Immature natural killer cell (primary cell): ENCODE measurements at places on chromosomes 6 and 20.
A peak's percentile ranks its signal among the peaks of the same experiment; 100 is the strongest.

GRCh38 chr6:159499034-159499433 lies 194.0 kb downstream of the SOD2 start:
- DNase-seq: no peak

GRCh38 chr6:44967481-44967880 lies 360.6 kb upstream of the RUNX2 start:
- no peak for DNase-seq

DNA sequence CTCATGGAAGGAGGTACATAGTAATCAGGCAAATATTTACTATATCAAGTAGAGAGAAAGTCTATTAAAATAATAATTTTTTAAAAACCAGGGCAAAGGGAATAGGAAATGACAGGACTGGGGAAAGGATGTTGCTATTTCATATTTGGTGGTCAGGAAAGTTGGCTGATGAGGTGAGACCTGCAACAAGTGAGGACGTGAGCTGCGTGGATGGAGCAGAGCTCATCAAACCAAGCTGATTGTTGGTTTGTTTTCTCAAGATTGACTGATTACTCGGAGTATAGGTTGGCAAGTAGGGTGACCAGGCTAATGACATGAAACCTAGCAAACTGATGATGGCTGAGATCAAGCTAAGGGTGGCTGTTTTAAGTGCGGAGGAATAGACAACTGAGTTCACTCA lies 6.0 kb downstream of the GJA1 start:
- no peak for DNase-seq

DNA sequence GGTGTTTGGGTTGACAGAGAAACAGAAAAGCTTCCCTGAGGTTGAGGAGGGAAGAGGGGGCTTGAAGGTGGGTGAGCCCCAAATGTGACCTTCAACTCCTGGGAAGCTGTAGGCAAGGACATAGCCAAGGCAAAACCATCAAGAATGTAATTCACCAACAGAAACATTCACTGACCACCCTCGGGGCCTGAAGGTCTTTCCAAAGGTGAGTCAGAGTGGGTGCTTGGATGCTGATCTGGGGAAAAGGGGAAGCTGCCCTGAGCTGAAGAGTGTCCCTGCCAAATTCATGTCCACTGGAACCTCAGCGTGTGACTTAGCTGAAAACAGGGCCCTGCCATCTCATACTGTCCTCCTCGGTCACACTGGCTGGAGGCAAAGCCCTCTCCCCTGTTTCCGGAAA lies 234.2 kb upstream of the SULF2 start:
- no peak for DNase-seq

DNA sequence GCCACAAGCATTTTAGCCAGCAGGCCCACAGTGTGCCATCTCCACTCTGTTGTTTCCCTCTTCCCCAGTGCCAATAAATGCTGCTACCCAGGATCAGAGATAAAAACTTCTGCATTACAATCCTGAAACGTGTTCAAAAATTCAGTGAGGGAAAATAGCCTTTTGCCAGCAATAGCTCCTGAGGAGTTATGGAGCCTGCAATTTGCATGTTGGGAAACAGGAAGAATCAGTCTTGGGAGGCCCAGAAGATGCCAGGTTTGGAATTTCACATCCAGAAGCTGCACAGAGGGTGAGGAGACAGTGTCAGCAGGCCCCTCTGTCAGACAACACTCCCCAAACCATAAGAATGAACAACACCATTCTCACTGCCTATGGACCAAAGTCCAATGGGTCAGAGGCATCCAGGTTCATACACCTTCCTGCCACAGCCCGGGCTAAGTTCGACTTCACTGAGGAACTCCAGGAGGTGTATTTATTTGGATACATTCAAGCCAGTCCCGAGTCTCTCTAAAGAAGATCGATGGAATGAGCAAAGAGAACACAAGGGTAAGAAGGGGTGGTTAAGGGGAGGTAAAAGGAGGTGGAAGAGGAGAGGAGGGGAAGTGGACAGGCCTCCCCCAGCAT lies 20.8 kb downstream of the RRBP1 start:
- no peak for DNase-seq

DNA sequence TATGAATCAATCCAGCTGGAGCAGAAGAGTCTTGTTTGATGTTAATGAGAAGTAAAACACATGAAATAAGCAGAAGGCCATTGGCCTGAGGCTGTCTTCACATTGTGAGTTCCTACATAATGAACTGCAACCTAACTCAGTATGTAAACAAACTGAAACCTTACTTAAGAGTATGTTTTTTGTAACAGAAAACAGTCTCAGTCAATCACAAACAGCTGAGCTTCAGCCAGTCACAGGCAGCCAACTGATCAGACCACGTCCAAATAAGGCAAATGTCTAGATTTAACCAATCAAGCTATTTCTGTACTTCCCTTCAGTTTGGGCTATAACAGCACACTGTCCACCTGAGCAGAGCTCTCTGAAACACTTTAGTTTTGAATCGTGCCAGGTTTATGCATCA lies 234.7 kb downstream of the TRDN start:
- no peak for DNase-seq

GRCh38 chr6:16488813-16489212 lies 250.4 kb downstream of the GMPR start:
- DNase-seq: no peak

DNA sequence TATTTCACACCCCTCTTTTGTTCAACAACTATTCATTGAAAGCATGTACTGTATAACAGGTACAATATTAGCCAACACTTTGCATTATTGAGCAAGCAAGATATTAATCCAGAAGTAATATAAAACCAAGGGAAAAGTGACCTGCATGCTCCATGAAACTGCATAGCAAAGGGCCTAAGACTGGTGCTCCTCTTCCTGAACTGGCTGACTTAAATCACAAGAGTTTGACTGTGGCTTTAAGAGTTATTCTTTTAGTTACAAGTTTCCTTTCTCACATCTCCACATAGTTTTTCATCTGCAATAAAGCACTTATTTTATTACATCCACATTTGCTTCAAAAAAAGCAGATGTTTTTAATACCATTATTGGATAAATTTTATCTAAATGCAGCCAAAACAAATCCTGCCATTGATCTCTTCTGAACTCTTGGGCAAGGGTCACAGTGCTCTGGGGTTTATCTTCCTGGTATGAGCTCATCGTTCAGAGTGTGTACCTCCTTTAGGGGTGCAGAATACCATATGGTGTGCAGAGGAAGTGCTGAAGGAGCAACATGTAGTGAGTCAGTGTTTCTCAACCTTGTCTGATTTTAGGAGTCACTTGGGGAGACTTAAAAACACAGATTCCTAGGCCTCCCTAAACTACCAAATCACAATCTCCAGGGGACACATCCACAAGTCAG lies 1225.9 kb upstream of the MAP3K7 start:
- DNase-seq: no peak

DNA sequence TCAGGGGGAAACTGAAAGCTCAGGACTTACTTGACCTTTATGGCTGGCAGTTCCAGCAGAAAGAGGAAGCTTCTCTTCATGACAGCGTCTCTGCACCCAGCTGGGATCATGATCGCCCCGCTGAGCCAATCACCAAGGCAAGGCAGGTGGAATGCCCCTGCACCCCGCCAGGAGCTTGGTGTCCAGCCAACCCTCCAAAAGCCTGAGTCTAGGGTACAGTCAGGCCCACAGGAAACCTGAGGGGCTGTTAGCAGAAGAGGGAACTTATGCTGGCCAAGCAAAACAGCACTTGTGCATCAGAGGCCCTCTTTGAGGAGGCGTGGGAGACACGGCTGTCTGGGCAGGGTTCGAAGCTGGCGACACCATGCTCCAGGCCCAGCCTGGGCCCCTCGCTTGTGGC lies 188.3 kb upstream of the GMDS start:
- no peak for DNase-seq

- DNase-seq: no peak
These were observed 21.0 kb downstream of the PMEPA1 start for GRCh38 chr20:57688864-57689263.

DNA sequence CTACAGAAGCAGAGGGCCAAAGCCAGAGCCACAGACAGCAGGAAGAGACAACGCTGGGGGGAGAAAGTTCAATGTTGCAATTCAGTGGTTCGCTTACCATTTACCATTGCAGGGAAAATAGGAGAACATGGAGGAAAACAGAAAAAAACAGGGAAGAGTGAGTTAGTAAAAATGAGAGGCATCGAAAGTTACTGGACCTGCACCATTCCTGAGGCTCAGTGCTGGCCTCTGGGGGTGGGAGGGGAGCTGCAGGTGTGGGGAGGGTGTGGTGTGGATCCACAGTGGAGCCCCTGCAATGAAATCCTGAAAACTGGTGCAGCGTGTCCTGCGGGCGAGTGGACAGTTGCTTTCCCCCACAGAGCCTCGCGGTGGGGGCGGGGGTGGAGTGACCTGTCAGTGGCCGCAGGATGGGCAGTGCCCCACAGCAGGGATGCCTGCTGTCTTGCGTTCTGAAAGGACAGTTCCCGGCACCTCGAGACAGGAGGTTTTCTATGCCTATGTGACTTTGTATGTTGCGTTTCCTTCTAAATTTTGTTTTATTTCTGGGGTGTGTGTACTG lies 5.7 kb downstream of the TMEM181 start:
- no peak for DNase-seq

GRCh38 chr20:62238569-62239277 lies 402 bp downstream of the OSBPL2 start:
- DNase-seq: no peak

DNA sequence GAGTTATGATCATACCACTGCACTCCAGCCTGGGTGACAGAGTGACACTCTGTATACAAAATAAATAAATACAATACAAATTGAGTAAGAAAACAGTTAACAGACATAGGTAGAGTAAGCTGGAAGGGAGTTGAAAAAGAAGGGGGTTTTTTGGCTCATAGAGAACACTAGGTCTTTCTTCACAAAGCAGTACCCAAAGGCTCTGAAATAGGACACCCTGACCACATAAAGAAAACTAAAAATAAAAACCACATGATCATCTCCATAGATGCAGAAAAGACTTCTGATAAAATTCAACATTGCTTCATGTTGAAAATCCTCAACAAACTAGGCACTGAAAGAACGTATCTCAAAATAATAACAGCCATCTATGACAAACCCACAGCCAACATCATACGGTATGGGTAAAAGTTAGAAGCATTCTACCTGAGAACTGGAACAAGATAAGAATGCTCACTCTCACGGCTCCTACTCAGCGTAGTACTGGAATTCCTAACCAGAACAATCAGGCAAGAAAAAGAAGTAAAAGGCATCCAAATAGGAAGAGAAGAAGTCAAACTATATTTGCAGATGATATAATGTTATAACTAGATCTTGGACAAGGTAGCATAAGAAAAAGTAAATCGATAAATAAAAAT lies 48.6 kb downstream of the TOMM6 start:
- peak; percentile 1 for DNase-seq

GRCh38 chr6:109453594-109454495 lies 1.7 kb downstream of the MICAL1 start:
- DNase-seq: no peak

DNA sequence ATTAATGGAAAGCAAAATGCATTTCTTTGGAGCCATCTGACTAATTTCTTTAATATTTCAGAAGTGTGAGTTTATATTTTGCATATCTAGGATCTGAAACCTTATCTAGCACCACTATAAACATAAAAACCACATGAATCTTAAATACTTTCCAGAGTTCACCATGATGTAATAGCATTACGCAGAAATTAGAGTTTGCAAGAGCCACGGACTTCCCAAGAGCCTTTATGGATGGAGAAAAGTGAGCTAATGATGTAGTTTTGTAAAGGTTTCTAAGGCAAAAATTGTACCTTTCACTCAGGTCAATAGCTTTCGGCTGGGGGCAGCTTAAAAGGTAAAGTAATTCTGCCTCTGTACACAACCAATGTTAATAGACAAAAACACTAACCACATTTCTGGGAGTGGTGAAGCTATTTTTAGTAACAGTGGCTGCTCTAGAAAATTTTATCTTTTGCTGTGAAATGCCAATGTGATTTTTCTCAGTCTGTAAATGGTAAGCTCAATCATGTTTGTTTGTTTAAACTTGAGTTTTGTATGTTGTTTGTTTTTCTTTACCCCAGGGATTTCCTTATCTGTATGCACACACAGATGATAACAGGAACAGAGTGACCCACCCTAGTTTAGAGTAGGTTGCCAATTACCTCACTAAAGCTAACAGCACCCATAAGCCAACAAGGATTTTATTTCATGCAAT lies 80.5 kb downstream of the FILIP1 start:
- no peak for DNase-seq

DNA sequence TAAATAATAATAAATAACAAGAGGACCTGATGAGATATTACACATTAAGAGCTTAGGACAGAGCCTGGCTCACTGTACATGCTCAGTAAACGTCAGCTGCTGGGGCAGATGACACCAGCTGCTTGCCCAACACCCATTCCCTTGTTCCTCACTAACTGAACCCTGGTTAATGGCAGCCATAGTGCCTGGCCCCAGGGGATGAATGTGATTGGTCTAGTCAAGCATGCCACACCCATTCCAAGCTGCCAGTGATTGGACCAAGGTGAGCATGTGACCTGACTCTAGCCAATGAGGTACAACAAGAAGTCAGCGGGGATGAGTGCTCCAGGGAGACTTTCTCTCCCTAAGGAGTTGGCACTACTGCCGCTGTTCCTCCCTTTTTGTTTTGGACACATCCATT lies 85.1 kb upstream of the PTPN1 start:
- no peak for DNase-seq

DNA sequence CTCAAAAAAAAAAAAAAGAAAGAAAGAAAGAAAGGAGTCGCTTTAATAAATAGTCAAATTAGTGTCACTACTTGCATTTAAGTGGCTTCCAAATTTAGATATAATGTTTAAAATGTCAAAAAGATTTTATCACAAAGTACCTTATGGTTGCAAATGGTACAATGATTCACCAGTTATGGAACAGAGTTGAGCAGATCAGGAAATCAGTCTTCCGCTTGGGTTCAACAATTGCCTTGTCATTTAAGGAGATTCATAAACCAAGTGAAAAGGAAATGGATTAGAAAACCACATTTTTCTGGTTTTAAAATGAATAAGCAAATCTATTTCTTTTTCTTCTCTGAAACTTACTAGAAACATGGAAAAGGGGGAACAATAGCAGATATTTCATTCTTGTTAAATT lies 94.8 kb upstream of the PTPRT start:
- no peak for DNase-seq

- no peak for DNase-seq
These were observed 12.5 kb downstream of the CTNNBL1 start for GRCh38 chr20:37706298-37706697.

GRCh38 chr6:69391106-69391505 lies 405.7 kb downstream of the LMBRD1 start:
- no peak for DNase-seq

- DNase-seq: no peak
These were observed 30.6 kb downstream of the RBM24 start for GRCh38 chr6:17311595-17312311.

- no peak for DNase-seq
These were observed 534 bp downstream of the NANP start for GRCh38 chr20:25623225-25623735.
